Stimulated activated CD4-positive, alpha-beta T cell treated with anti-CD3 and anti-CD28 coated beads, TNF-alpha, amount 100 ng/mL, for 24 hours (primary cell): ENCODE measurements at places on chromosomes 1 and 21.

- no peak for DNase-seq
These were observed 212.8 kb downstream of the LTN1 start for GRCh38 chr21:28779914-28780313.

DNA sequence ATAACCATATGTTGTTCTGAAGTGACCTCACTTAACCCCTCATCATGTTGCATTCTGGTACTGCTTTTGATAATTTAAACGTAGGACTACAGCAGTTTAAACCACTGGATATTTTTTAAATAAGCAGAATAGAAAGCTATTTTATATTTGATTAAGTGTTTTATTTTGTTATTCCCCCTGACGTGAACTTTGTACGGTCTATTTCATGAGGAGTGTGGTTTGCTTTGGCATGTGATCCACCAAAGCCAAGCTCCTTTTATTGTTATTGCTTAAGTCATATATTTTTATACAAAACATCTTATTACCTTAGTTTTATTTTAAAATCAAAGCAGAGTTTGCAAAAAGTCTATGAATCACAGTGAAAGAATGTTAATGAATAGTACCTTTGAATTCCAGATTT, 101.4 kb upstream of the L1TD1 start:
- no peak for DNase-seq

GRCh38 chr1:86504895-86505563, 36.3 kb downstream of the CLCA1 start:
- DNase-seq, result no peak

DNA sequence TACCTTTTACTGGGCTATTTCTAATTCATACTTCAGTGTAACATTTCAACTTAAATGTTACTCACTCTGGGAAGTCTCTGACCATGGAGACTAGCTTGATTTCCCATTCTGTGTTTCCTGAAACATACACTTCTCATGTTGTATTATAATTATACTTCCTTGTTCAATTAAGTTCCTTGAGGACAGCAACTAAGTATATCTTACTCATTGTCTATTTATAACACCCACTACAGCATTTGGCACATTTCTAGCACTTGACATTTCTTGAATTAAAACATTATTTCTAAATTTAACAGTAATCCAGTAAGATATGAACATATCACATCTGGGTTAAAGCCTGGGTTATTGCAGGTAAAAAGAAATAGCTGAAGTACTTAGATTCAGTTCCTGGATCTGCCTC, 32.4 kb upstream of the F13B start:
- no peak for DNase-seq

DNA sequence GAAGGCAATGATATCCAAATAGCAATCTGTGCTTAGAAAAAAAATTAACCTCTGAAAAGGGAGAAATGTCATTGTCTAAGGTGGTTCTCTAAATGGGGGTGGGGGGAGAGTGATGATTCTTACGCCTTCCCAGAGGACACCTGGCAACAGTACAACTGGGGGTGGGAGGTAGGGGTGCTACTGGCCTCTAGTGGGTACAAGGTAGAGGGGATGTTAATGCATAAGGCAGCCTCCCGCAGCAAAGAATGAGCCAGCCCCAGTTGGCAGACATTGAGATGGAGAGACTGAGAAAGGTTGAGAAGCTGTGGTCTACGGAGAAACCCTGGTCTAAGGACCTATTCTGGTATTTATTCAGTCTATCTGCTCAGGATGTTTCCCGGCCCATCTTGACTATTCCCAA, 472.2 kb upstream of the RUNX1 start:
- no peak for DNase-seq

DNA sequence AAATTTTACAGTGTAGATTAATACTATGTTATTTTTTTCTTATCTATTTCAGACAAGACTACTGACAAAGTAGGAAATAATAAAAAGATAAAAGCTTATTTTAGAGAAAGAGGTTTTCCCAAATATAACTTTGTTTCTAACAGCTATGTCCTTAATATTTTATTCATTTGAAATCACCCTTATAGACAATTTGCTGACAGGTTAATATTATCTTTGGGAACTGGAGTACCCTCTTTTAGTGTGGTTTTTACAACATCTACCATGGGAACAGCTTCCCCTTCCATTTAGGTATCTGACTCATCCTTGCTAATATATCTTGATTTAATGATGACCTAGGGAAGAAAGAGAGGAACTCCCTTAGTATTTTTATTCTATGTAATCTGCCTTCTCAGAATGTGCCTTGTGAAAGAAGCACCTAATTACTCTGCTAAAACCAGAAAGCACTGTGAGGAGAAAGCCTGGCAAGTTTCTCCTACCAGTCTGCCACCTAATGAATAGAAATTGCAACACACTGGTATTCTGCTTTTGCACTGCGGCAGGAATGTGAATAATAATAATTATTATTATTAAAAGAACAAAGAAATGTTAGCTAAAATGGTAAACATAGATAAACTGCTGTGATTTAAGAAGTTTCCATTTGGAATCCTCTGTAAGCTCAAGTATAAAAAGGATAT, 192.8 kb downstream of the PDE4B start:
- no peak for DNase-seq

DNA sequence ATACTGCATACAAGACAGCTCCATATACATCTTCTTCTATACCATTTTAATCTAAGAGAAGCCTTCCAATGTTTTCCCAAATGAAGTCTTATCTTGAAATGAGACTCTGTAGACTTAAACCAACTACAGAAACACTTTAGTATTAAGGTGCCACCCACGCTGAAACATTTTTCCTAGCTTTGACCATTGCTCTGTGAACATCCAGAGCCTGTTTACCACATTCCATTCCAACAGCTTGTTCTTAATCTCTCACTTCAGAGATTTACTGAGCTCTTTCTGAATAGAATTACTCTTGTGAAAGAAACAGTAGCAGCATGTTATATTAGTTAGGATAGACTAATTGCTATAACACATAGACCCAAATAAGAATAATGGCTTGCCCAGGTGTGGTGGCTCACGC, 19.6 kb upstream of the POGZ start:
- DNase-seq, result no peak

- no peak for DNase-seq
These were observed 7.4 kb downstream of the JAM2 start for GRCh38 chr21:25646474-25646873.

DNA sequence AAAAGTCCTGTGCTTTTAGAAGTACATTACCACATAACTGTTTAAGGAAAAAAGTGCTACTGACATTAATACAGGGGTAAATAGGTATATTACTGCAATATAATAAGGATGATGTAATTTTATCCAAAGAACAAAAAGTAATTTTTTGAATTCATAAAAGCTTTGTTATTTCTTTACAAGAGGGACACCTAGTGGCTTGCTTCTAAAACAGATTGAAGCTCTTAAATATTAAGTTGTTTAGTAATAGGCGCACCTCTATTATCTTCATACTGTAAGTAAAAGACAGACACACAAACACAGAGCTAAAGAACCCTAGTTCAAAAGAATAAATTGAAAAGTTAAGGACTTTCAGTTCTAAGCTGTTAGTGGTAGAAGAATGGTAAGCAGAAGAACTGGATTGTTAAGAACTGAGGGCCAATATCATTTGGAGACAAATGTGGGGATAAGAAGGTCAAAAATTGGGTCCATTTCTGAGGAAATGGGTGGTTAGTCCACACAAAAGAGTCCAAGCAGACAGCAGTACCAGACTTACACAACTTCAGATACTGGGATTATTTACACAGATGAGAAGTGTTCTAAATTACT, 15.4 kb downstream of the ZNHIT6 start:
- no peak for DNase-seq

DNA sequence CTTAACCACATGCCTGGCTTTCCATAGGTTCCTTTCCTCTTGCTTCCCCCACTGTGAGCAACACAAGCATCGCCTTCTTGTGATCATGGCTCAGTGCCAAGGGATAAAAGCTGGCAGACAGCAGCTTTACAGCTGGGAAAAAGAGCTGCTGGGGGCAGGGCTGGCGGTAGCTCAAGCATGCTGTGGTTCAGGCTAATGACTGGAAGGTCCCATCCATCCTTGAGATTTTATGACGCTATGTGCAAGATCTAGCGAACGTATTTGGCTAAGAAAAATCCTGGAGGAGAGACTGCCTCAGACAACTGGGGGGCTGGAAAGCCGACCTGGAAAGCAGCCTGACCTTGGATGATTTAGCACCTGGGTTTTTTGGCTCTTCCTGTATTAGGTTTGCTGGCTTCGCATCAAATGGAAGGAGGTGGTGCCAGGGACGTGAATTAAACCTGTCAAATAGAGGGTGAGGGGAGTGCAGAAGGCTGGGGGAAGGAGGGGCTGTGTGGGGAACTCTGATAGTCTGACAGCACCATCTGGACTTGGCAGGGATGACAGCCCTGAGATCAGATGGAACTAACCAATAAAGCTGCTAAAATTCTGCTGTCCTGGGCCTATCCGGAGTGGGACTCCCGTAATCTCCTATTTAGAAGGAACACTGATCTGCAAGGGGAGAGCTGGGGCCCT, 34.8 kb downstream of the ZMYND12 start:
- no peak for DNase-seq

DNA sequence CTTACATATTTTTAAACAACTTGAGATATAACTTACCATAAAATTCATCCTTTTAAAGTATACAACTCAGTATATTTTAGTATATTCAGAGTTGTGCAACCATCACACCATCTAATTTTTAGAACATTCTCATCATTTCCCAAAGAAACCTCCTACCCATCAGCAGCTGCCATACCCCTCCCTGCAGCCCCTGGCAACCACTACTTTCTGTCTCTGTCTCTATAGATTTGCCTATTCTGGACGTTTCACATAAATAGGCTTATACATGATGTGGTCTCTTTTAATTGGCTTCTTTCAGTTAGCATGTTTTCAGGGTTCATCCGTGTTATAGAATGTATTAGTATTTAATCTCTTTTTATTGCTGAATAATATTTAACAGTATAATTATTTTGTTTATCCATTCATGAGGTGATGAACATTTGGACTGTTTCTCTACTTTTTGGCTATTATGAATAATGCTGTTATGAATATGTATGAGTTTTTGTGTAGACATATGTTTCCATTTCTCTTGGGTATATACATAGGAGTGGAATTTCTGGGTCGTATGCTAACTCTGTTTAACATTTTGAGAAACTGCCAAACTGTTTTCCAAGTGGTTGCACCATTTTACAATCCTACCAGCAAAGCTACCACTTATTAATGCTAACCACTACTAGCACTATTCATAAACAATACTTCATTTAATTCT, 29.5 kb downstream of the WDR26 start:
- DNase-seq, result no peak

GRCh38 chr1:203596673-203597210, 29.9 kb upstream of the ATP2B4 start:
- no peak for DNase-seq

DNA sequence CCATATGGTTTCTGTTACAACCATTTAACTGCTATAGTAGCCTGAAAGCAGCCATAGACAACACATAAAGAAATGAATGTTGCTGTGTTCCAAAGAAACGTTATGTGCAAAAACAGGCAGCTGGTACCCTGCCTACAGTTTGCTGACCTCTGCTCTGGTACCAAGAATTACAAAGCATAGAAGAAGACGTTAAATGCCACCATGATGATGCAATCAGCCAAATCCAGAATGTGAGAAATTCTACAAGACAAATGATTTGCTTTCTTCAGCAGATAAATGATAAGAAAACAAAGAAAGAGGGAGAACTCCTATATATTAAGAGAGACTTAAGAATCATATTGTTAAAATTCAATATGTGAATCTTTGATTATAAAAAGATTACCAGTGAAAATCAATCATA, 97.8 kb upstream of the PDE4B start:
- DNase-seq, result no peak

GRCh38 chr21:42545745-42546144, 32.1 kb downstream of the SLC37A1 start:
- DNase-seq, result no peak

GRCh38 chr1:235683653-235684052, 34.1 kb upstream of the GNG4 start:
- no peak for DNase-seq

GRCh38 chr1:51509773-51510172, 9.3 kb downstream of the EPS15 start:
- DNase-seq, result no peak

DNA sequence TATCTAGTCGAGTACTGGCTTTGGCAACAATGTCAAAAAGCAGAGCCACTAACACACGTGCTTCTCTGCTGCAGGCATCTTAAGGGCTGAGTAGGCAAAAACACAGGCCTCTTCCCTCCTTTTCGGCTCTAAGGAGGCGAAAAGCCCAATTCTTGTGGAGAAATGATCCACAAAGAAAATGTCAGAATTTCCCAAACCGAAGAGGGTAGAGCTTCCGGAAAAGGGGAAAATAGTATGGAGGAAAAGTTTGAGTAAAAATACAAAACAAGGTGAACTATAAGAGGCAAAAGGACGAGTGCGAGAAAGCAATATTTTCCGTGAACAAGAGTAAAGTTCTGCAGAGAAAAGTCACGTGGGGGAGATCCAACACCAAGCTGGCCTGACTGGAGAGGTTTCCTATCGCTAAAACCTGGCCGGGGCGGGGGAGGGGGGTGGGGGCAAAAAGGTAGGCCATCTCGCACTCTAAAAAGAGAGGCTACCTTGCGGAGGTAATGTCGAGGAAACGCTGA, 551 bp downstream of the ZRANB2 start:
- DNase-seq, result no peak

DNA sequence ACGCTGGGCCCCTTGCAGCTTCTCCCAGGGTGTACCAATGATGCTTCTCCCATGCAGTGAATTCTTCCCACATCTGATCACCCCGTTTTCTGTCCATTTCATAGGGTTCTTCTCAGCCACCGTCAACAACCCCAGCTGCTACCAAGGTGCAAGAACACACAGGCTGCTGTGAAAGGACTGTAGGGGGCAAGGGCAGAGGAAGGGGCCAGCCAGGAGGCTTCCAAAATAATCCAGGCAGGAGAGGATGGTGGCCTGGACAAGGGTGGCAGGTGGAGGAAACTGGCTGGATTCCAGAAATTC, 113.3 kb upstream of the WNT4 start:
- DNase-seq, result no peak

GRCh38 chr1:81174811-81175476, 625.8 kb upstream of the ADGRL2 start:
- no peak for DNase-seq

DNA sequence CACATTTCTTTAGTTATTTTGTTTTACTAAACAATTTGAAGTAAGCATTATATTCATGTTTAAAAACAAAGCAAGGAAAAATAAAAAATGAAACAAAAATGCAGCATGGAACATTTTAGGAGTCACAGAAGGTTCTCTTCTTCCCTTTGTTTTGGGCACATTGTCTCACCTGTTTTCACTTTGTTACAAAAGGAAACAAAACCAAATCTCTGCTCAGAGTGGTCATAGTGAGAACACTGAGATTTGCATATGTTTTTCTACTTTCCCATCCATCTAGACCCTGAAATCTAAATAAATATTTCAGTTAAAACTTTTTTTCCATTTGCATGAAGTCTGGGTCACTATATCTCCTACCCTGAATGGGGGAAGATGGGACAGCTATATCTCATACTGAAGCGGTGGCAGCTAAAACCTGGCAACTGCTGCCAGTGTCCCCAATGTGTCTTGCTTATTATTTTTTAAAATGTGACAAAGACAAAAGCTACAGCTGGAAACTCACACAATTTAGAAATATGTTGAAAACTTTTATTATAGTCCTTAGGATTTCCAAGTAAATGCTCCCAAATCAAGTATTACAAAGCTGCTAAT, 3.5 kb downstream of the EXOC8 start:
- DNase-seq, result no peak

- DNase-seq, result no peak
These were observed 544.8 kb downstream of the NUF2 start for GRCh38 chr1:163866564-163866963.

GRCh38 chr1:214506972-214507431, 44.4 kb downstream of the PTPN14 start:
- DNase-seq, result no peak

- DNase-seq, result no peak
These were observed 63.4 kb downstream of the MAGI3 start for GRCh38 chr1:113453771-113454083.
